ENCODE measurements at places on chromosomes 6 and 20.

GRCh38 chr20:53960579-53961272 is 109.7 kb downstream of the BCAS1 start:
- no peak for DNase-seq

DNA sequence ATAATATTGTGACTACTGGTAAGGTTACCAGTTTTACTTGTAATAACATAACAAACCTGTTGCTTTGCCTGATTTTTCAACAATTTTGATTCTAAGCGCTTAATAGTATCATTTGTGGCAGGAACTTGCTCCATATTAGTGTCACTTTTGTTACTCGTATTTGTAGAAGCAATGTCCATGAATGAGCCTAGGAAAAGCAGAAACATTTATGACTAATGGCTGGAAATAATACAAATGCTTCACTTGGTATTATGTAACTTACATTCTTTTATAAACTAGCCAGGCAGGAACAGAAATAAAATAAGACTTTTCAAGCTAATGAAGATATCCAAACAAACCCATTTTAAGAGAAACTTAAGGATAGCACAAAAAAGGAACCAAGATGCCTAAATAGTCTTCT is 38.9 kb downstream of the MAP3K7 start:
- no peak for DNase-seq

GRCh38 chr6:11233673-11234573 is 1.5 kb upstream of the NEDD9 start:
- DNase-seq, result no peak

DNA sequence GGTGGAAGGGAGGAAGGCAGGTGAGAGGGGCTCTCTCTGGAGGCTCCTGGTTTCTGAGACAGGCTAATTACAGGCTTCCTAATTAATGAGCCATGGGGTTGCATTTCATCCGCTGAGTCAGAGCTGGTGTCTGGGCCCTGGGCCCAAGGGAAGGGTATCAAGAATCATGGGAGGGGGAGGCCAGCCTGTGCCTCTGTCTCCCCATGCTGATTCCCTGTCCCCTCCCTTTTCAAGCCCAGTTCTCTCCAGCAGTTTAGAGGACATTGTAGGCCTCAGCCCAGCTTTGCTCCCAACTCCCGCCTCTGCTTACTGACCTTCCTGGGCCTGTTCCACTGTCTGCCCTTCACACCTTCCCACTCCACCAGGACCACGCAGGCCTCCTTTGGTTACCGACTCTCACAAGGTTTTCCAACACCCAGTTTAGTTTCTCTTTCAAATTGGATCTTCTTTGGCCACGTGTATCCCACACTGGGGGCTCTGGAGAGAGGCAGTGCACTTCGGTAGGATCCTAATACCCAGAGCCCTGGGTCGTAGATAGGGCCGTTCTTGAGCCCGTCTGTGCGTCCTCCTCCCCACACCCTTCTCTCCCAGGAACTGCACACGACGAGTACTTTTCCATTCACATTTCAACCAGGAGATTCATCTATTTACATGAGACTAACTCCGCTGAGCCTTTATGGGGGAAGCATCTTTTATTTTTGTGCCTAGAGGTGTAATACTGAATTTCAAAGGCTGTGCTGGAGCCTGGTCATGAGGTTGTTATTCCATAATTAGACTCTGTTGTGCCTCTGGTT is 18.2 kb upstream of the AVP start:
- no peak for DNase-seq

DNA sequence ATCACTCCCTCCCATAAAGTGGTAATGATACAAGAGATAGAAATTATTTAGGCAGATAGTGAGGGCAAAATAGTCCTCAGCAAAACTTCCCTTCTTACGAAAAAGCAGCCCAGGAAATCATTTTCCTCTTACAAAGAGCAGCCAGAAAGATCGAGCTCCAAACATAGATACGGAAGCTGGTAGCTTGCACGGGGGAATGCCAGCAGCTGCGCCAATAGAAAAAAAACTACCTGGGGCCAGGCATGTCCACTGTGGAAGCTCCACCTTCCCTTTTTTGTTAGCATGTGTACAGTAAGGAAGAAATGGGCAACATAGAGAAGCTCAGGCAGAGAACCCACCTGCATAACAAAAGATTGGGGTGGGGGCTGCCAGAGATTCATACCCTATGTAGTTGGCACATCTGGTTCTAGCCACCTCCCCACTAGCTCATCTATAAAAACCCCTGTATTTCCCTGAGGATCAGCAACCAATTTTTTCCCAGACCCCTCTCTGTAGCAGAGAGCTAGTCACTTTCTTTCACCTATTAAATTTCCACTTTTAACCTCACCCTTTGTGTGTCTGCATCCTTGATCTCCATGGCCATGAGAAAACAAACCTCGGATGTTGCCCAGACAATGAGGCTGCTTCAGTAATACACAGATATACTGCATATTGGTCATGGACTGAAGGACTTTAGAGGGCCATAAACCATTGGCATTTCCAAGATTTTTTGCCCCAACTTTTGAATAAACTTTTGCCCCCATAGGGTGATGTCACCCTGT is 52.1 kb downstream of the SOD2 start:
- no peak for DNase-seq

GRCh38 chr6:62993951-62994350 is 217.3 kb upstream of the FKBP1C start:
- no peak for DNase-seq

DNA sequence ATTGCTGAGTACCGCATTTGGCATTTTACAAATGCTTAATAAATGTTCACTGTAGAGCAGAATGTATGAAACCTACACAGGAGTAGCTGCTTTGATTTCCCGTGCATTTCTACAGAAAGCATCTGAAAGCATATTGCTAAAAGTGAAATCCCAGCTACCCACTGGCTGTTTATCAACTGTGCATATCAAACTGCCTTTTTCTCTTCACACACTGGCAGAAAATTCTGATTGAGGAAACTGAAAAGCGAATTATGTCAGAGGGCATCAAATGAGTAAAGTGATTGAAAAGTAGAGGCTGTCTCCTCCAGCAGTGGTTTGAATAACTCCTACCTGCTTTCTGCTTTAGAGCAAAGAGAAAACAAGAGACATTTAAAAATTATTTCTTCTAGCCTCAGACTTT is 28.0 kb downstream of the STX11 start:
- no peak for DNase-seq

GRCh38 chr20:55354720-55355119 is 650.6 kb downstream of the CBLN4 start:
- no peak for DNase-seq

DNA sequence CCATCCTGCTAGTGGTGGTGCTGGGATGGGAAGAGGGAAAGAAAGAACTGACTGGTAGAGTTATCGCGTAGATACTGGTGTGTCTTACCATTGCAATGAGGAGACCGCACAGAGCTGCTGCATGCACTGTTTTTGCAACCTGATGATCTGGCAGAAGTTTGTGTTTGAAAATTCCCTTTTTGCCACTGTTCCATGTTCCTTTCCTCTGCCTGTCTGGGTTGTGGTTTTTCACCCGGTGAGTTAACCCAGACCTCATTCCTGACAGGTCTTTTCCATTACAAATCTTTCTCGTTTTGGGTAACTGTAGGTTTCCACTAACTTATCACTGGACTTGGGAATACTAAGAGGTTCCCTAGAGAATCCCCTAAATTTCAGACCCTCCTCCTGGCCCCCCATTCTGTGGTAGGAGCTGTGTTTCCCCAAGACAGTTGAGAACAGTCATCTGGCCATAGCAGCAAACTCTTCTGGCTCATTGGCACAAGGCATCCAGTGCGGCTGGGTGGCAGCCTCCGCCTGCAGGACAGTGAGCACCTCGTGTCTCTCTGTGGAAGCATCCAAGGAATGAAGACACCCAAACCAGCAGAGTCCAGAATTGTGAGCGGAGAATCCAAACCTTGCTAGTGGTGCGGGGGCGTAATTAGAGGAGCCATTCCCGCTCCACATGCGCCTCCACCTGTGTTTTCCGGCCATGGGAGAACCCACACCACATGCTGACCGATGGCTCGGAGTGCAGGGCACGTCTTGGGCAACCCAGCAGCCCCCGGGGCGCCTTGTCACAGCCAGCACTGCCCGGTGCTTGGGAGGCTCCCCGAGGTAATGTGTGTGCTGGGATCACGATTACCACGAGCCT is 32.8 kb downstream of the ERMARD start:
- no peak for DNase-seq

DNA sequence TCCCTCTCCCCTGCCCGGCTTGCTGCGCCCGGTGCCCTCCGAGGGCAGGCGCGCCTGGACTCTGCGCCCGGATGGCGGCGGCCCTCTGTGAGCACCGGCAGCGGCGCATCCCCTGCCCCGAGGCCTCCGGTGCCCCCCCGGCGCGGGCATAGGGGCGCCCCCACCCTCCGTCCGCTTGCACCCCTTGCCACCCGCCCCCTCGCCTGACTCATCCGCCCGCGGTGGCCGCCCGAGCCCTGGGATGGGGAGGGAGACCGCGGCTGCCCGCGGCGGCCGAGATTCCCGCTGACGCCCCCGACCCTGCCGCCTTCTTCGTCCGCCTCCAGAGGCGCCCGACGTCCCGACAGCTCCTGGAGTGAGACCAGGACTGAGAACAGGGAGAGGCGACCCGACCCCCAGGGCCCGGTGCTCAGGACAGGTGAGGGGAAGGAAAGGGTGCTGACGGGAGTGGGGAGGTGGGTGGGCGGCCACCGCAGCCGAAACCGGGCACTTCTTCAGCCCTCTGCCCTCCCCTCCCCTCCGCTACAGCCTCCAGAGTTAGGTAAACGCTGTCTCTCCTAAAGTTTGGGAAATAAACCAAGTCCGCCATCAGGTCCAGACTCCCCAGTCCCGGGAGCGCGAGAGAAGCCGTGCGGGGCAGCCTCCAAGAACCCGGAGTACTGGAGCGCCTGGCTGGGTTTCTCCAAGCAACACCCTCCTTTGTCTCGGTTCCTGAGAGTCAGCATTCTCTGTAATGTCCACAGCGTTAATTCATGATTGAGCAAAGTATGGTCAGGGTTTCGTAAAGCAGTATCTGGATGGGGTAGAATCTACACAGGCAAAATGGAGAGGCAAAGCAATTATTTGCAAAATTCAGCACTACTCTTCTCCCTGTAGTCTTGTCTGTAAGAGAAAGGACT is 539 bp downstream of the TMEM200A start:
- no peak for DNase-seq

DNA sequence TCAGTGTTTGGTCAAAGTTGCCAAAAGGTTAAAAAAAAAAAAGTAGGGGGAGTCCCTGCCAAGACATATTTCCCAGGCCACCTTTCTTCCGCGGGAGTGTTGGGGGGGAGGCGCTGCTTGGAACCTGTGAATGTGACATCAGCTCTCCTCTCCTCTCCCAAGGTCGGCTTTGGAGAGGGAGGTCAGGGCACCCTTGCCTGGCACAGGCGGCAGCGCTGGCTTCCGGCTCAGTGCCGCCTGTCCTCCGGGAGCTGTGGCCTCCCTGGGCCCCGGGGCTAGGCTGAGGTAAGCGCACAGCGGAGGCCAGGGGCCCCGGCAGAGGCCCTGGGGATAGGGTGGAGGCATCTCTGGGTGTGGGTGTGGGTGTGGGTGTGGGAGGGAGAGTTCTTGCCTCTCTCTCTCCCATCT is 1.9 kb upstream of the EDN1 start:
- DNase-seq, result no peak

DNA sequence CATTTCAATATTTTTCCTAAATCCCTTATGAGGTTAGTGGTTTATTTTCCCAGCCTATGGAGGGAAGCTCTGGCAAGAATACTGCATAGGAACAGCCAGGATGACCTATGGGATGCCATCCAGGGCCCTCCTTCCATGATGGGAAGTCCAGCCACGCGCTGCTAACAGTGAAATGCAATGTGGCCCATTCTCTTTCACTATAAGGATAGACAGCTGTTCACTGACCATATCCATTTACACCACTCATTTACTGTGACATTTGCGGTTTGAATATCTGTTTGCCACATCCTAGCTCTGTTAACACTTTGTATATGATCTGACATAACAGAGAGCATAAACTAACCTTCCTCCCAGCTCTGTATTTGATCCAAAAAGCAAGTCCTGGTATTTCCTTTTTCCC is 471.7 kb downstream of the CBLN4 start:
- DNase-seq, result no peak

- DNase-seq, result no peak
These were observed 48.0 kb downstream of the OR2B2 start for GRCh38 chr6:27863962-27864905.

GRCh38 chr6:157638779-157639178 is 184.3 kb upstream of the SNX9 start:
- no peak for DNase-seq

DNA sequence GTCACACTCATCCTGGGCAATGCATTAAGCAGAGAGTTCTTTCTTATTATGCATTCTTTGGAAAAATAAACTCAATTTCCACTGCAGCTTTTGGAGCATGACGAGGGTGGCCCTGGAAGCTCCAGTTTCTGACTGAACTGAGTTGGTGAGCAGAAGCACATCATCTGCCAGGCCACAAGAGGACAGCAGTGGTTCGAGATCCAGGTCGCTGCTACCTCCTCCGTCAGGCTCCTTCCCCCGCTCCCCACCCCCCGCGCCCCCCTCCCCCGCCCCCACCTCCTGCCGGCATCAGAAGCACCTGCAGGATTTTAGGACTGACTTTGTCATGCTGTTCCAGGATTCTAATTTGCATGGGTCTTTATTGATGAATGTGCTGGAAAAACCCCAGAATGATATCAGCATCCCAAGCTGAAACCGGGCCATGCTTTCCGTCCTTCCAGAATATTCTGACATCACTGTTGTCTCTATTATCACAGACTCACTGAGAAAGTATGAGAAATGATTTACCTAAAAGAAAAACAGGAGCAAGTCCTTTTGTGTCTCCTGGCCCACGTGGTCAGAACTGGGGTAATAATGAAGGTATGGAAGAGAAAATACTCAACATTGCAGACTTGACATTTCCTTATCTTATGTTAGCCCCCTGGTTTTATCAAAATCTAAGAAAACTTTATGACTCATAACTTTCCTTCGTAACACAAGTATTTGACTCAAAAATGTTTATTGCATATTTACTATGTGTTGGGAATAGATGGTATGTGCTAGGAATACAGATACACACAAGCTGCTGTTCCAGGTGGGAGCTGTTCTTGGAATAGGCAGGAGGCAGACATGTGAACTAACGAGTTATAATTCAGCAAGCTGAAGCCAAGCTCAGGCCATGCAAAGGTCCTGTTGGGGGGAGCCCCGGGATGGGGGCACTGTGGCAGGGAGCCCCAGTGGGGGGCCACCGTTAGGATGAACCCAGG is 220.2 kb upstream of the EXOC2 start:
- DNase-seq, result no peak

DNA sequence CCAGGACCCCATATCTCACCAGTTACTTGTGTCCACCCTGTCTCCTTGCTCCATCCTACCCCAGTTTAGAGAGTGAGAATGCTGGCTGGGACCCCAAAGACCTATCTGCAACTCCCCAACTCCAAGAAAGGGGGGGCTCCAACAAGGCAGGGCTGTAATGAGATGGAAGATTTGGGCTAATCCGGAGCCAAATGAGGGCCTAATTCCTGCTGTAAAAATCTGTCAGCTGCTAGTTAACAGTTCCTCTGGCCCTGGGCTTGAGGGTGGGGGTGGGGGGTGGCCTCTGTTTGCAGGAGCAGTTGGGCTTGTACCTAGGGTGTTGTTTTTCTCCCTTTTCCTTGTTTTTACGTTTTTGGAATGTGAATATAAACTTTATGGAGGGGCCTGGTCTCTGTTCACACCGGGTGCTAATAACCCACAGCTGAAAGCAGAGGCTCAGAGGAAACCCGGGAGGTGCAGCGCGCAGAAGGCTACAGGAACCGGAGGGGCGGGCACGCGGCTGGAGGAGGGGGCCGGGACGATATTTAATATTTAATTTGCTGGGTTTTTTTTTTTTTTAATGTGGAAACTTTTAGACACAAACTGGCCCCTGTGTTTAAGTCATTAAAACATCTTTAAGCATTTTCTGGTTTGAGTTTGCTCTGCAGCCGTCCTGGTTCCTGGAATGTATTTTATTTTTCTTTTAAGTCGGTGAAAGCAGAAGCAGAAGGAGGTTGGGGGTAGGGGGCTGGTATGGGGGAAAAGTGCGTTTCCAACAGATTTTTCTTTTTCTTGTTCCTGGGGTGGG is 70.7 kb downstream of the NCR2 start:
- no peak for DNase-seq
